ENCODE measurements at places on chromosomes 2 and 18.

DNA sequence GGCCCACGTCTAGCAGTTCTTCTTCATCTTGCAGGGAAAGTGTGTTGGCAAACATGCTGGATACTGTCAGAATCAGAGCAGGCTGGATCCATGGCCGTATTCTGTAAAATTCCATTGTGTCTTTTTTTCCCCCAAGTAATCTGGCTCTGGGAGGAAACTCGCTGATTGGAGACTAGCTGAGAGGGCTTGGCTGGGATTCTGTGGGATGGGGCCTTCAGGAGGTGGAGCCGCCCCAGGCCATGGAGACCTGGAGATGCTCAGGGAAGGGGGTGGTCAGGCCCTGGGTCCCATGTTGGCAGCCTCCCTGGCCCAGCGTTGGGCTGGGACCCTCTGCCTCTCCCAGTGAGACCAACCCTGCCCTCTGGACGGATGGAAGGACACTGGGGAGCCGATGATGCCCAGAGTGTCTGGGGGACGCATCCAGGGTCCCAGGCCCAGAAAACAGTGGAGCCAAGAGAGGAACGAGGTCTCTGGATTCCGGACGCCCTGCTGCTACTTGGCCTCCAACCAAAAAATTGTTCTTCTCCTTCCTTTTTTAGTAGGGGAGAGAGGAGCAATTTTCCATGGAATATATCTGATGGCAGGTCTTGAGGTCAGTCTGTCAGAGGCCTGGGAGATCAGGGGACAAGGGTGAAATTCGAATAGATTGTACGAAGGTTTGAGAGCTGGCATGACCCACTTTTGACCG is 114.5 kb downstream of the AGAP1 start:
- DNase-seq: no peak

- no peak for DNase-seq
These were observed 177.4 kb downstream of the TWIST2 start for GRCh38 chr2:239025096-239025801.

GRCh38 chr2:118814368-118814767 is 33.1 kb downstream of the EN1 start:
- no peak for DNase-seq

- no peak for DNase-seq
These were observed 815 bp downstream of the GPBAR1 start for GRCh38 chr2:218261423-218262236.

GRCh38 chr2:113875135-113875534 is 14.8 kb upstream of the ACTR3 start:
- no peak for DNase-seq

GRCh38 chr2:85737961-85738360 is 15.8 kb upstream of the ATOH8 start:
- no peak for DNase-seq

GRCh38 chr2:235066895-235067294 is 115.1 kb downstream of the SH3BP4 start:
- no peak for DNase-seq

DNA sequence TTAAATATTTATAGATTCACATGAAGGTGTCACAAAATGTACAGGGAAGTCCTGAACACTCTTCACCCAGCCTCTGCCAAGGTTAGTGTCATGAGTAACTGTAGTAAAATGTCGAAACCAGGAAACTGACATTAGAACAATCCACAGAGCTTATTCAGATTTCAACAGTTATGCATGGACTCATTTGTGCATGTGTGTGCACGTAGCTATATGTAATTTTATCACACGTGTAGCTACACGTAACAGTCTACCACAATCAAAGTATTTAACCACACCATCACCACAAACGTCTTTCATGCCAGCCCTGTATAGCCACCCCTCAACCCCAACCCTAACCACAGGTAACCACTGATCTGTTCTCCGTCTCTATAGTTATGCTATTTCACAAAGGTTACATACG is 211.7 kb upstream of the REV1 start:
- no peak for DNase-seq

DNA sequence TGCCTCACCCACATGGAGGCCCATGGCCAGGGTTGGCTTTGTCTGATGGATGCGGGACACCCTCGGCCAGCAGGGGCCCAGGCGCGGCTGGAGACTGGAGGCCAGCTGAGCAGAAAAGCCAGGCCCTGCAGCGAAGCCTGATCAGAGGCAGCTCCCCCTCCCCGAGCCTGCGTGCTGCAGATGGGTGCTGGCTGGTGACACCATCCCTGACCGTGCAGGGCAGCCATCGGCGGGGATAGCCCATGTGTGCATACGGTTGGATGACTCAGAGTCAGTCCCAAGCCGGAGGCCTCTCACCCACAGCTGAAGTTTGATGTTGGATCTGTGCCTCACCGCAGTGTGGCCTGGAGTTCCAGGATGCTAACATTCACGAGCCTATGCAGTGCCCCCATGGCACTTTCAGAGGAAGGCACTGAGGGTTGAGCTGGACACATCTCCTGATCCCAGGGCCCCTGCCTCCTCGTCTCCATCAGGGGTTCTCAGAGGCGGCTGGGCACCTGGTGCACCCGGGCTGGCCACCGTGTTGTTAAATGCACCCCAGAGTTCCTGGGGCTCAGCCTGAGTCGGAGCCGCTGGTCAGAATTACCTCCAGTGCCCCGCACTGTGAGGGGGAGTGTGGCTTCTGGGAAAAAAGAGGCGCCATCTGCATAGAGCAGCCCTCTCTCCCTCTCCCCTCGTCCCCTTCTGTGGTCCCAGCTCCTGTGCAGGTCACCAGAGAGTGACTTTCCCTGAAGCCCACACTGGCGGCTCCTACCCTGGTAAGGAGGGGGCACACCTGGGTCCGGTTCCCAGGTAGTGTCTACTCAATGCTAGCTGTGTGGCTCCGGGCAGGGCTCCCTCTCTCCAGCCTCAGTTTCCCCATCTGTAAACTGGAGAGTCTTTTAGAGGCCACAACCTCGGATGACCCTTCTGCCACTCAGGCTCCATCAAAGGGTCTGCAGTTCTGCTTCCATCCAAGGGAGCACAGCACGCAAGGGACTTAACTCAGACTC is 19.4 kb upstream of the KIF1A start:
- no peak for DNase-seq

DNA sequence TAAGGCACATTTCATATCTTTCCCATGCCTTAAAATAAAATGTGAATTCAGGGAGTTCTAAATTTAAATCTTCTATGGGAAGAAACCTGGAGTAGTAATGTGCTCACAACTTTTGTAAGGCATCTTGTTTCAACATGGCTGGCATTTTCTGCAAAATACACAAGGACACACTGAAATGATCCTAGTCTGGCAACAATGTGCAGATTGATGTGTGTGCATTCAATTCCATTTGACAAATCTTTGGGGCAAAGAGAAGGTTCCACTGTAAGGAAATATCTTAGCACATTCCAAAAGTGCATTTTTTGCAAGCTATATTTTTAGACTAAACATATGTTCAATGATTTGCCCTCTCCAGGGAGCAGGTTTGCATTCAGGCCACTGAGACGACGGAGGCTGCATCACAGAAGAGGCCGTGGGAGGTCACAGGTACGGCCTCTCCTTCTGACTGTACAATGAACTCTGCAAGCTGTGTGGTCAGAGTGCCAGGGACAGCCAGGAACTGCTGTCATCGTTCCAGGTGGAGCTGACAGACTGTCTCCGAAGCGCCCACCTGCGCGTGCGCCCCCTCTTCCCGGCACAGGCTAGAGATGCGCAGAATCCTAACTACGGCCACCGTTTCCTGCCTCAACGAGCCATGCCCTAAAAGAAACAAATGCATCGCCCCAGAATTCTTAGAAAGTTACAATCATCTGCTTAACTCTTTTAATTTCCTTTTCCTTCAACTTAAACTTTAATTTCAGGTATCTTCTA is 149.2 kb upstream of the POU3F3 start:
- no peak for DNase-seq

DNA sequence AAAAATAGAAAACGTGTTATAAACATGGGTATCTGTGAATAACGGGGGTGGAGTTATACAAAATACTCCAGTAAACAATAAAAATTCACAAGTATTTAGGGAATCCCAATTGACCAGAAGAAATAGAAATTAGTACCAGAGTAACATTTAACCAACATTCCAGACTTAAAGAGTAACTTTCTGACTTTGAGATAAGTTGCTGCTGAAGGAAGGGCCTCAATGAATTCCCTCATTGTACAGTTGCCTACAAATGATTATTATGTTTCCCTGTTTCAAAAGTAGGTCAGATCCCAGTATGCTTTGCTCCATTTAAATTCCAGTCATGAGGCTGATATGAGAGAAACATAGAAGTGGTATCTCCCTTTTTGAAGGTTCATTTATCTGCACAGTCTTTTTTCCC is 88.3 kb upstream of the KCNH7 start:
- no peak for DNase-seq
